ENCODE measurements at places on chromosomes 5 and 9. TPM values are rescaled to one million over a fixed set of nuclear protein-coding genes. Genes with fewer than 3 reads are reported as not detected.

NSA2 gene
- 76.8 TPM for total RNA-seq

C9orf40 gene
- total RNA-seq: 5.0 TPM

VDAC1 gene
- 91.4 TPM for total RNA-seq

ENTPD8 gene
- not detected for total RNA-seq

STKLD1 gene
- 0.44 TPM for total RNA-seq

SCAI gene
- total RNA-seq: 7.9 TPM

PFN3 gene
- not detected for total RNA-seq

GAS1 gene
- total RNA-seq: 7.3 TPM

SARDH gene
- total RNA-seq: 1.4 TPM

CCDC180 gene
- 14.7 TPM for total RNA-seq

GRCh38 chr5:39167972-39168342 is 51.4 kb downstream of the FYB1 start:
- no peak overlapping the region for H3K4me3 ChIP-seq
- no peak overlapping the region for H3K27ac ChIP-seq
- H3K4me1 ChIP-seq: peaks cover 19% of the 10 kb centered on the region
- H3K27me3 ChIP-seq: no peaks in the 10 kb centered on the region

DNA sequence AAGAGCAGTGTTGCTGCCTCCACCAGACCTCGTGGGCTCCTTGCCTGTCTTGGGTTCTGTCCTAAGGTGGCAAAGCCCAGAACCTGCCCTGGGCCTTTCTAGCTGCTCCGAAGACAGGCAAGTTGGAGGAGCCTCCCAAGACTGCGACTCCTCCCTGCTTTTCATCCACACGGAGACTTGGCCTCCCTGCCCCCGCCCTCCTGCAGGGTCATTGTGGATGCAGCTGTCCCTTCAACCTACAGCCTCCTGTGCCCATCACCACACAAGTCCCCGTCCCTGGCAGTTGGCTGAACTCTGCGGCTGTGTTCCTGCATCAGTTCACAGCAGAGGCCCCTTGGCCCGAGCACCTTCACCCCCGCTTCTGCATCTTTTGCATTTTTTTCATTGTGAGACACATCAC is 59.2 kb downstream of the WNK2 start:
- no peaks in the 10 kb centered on the region for H3K4me1 ChIP-seq
- H3K4me3 ChIP-seq: no peak overlapping the region
- H3K27ac ChIP-seq: no peak overlapping the region
- H3K36me3 ChIP-seq: peaks cover 13% of the 10 kb centered on the region
- no peaks in the 10 kb centered on the region for H3K27me3 ChIP-seq

DNA sequence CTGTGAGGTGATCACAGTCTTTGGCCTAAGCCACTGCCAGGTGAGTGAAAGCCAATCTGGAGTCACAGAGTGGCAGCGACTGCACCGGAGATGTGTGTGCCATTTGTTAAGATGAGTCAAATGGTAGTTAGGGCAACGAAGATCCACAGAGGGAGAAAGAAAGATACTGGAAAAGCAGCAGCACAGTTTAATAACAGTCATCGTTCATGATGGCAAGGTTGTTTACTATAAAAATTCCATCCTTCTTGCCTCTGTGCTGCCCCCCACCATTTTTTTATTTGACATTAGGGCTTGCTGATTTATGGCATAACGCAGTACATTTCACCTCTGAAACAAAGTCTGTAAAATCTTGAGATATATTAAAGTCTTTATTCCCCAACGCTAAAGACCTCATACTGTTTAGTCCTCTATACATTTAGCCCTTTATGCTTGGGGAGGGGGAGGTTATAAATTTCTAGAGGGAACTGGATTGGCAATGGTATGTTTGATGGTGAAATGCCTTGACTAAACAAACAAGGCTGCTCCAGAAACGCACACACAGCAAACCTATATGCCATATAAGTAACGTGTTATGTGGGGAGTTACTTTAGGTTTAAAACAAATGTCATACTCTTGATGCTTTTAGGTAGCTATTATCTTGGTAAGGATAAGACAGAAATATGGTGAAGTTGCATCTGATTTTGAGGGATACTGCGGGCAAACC is 55.8 kb upstream of the ABL1 start:
- no peak overlapping the region for H3K4me3 ChIP-seq
- DNase-seq: no peak
- no peaks in the 10 kb centered on the region for H3K27me3 ChIP-seq
- H3K36me3 ChIP-seq: no peaks in the 10 kb centered on the region
- peaks cover 18% of the 10 kb centered on the region for H3K4me1 ChIP-seq

DNA sequence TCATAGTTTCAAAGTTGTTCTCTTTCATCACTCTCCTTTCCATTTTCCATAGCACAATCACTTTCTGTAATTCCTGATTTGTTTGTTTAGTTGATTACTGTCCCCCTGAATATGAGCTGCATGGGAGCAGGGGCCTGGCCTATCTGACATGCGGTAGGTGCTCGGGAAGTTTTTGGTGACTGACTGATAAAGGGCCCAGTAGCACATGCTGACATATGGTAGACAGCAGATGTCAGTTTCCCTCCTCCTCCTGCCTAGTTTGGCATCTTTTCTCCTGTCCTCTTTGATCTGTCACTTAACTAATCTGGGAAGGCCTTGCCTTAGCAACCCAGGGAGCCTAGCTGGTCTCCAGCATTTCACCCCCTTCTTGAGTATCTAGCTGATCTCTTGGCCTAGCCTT is 14.4 kb downstream of the GALNT12 start:
- H3K4me1 ChIP-seq: no peaks in the 10 kb centered on the region
- no peaks in the 10 kb centered on the region for H3K27me3 ChIP-seq
- H3K4me3 ChIP-seq: no peak overlapping the region
- H3K27ac ChIP-seq: no peak overlapping the region

DNA sequence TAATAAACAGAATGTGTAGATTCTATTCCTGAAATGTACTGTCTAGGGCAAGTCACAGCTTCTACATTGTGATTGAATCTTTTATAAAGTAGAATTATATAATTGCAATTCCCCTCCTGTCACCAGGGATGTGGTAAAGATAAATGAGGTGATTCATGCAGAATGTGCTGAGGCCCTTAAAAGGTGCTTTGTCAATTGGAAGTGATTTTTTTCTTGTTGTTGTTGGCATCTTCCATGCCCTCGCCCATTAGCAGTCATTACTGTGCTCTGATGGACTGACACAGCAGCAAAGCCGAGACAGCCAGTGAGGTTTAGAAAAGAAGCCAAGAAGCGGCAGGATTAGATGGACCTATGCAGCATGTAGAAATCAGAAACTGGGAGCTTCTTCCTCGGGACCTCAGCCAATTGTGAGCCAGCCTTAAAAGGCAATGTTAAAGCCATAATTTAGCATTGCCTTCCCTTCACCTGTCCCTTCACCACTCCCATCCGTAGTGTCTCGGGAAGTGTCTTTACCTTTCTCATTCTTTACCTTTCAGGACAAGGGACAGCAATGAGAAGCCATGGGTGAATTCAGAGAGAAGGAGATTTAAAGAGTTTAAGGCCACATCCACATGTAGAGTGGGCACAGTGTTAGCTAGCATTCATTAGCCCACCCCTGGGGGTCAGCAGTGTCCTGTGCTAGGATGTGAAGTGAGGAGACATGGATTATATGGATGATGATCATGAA is 257.8 kb downstream of the PLK2 start:
- H3K27ac ChIP-seq: no peak overlapping the region
- no peaks in the 10 kb centered on the region for H3K27me3 ChIP-seq
- no peak overlapping the region for H3K4me3 ChIP-seq
- no peaks in the 10 kb centered on the region for H3K4me1 ChIP-seq
- DNase-seq: no peak

GRCh38 chr9:108850293-108850897 is 5.4 kb downstream of the ACTL7B start:
- H3K4me1 ChIP-seq: no peaks in the 10 kb centered on the region
- H3K4me3 ChIP-seq: no peak overlapping the region
- no peak for DNase-seq
- no peaks in the 10 kb centered on the region for H3K36me3 ChIP-seq
- no peaks in the 10 kb centered on the region for H3K27me3 ChIP-seq
- no peak overlapping the region for H3K27ac ChIP-seq

DNA sequence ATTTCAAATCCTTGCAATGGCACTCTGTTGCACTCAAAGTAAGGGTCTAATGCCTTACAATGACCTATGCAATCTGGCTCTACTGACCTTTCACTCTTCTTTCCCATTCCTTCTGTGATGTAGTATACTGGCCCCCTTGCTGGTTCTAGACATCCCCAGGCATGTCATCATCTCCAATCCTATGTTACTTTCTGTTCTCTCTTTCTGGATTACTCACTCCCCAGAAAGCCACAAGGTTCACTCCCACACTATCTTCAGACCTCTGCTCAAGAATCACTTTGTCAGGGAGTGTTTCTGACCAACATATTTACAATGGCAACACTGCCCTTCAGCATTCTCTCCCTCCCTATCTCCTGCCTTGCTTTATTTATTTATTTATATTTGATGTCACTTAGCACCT is 802.2 kb upstream of the WWC1 start:
- H3K36me3 ChIP-seq: no peaks in the 10 kb centered on the region
- no peak for DNase-seq
- no peak overlapping the region for H3K27ac ChIP-seq
- no peaks in the 10 kb centered on the region for H3K27me3 ChIP-seq

GRCh38 chr5:68274847-68275651 is 59.5 kb downstream of the PIK3R1 start:
- H3K27ac ChIP-seq: peak overlapping the region; percentile 73
- no peak overlapping the region for H3K4me3 ChIP-seq
- H3K36me3 ChIP-seq: peaks cover 20% of the 10 kb centered on the region
- H3K27me3 ChIP-seq: no peaks in the 10 kb centered on the region
- H3K4me1 ChIP-seq: peaks cover 35% of the 10 kb centered on the region
- DNase-seq: no peak

DNA sequence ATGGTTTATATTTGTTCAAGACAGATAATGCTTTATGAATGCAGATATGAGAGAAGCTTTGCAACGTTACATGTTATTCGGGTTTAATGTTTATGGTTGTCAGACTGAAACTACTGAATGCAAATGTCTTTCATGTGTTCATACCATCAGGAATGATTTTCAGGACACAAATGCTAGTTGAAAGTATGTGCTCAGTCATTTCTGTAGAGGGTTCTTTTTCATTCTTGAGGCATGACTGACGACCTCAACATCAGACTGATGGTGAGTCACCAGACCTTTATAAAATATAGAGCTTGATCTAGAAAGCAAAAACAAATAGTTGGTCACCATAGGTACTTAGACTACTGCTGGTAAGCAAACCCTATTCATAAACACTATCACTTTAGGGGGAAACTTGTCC is 287.3 kb upstream of the NUDT12 start:
- no peaks in the 10 kb centered on the region for H3K36me3 ChIP-seq
- H3K4me3 ChIP-seq: no peak overlapping the region
- no peak for DNase-seq
- H3K27me3 ChIP-seq: no peaks in the 10 kb centered on the region
- no peaks in the 10 kb centered on the region for H3K4me1 ChIP-seq

- no peak overlapping the region for H3K4me3 ChIP-seq
- DNase-seq: no peak
- H3K36me3 ChIP-seq: no peaks in the 10 kb centered on the region
- H3K4me1 ChIP-seq: no peaks in the 10 kb centered on the region
These were observed 1.3 kb downstream of the SPATA31E1 start for GRCh38 chr9:87883990-87884389.

DNA sequence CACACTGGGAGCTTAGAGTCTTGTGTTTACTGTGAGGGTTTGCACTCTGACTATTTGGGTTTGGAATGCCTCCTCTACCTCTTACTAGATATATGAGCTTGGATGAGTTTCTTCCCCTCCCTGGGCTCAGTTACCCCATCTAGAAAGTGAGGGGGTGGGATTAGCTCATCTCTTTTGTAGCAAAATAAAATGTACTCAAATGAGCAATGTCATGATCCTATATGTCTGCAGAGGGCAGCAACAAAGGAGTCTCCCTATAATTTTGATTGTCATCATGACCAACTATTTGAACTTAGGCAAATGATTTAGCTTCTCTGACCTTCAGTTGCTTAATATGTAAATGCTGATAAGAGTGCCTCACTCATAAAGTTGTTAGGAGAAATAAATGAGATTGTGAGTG is 109.0 kb downstream of the DPYSL3 start:
- peaks cover 4% of the 10 kb centered on the region for H3K36me3 ChIP-seq
- H3K27me3 ChIP-seq: no peaks in the 10 kb centered on the region
- no peak for DNase-seq
- H3K4me3 ChIP-seq: no peak overlapping the region
- no peak overlapping the region for H3K27ac ChIP-seq
- H3K4me1 ChIP-seq: no peaks in the 10 kb centered on the region
